ENCODE measurements at places on chromosomes 11 and 22.
A peak's percentile ranks its signal among the peaks of the same experiment; 100 is the strongest.

- no peak for DNase-seq
These were observed 558.1 kb downstream of the INSC start for GRCh38 chr11:15672825-15673224.

GRCh38 chr22:46834021-46834737 is 71.7 kb downstream of the TBC1D22A start:
- DNase-seq: no peak

GRCh38 chr11:9003573-9004182 is at the start of gene NRIP3:
Gene NRIP3 (minus strand): TSS chr11:9004001. CDS start chr11:9003935, 66 bp downstream.
- DNase-seq: peak; percentile 63

DNA sequence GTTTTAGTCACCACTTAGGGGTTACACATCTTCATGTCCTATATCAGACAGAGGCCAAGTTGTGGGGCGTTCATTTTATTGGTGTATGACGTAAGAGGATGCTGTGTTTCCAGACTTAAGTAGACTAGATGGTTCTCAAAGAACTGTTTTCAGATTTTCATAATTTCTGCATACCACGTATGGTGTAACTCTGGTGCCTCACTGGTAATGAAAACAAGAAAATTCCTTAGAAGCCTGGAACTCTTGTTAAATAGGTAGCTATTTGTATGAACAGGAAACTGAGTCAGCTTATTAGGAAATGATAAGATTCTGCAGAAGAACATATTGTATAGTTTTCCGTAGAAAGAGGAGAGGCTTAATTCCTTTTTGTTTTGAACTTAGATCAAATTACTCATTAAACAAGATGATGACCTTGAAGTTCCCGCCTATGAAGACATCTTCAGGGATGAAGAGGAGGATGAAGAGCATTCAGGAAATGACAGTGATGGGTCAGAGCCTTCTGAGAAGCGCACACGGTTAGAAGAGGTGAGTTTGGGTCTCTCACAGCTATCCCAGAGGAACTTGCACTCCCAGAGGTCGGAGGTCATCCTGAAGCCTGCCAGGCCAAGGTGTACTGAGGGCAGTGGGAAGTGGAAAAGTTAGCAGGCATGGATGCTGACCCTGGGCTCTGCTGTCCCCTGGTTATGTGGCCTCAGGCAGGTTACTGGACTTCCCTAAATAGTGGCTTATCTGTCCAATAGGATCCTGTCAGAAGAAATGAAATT is 3.9 kb downstream of the CDC45 start:
- no peak for DNase-seq

DNA sequence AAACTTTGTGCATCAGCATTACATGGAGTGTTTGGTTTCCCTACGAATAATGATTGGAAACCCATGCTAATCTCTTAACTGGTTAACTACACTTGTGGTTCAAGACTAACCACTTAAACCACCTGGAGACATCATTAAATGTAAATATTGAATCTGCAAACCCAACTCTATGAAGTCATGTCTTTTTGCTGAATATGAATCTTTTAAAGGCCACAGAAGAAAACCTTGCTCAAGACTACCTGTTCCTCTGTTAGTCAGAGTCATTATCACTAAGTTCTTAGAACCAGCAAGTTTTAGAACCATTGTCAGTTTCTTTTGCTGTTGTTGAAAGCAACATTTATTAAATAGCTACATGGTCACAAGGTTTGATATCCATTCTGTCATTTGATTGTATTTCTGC is 70.7 kb downstream of the SIK2 start:
- DNase-seq: no peak

DNA sequence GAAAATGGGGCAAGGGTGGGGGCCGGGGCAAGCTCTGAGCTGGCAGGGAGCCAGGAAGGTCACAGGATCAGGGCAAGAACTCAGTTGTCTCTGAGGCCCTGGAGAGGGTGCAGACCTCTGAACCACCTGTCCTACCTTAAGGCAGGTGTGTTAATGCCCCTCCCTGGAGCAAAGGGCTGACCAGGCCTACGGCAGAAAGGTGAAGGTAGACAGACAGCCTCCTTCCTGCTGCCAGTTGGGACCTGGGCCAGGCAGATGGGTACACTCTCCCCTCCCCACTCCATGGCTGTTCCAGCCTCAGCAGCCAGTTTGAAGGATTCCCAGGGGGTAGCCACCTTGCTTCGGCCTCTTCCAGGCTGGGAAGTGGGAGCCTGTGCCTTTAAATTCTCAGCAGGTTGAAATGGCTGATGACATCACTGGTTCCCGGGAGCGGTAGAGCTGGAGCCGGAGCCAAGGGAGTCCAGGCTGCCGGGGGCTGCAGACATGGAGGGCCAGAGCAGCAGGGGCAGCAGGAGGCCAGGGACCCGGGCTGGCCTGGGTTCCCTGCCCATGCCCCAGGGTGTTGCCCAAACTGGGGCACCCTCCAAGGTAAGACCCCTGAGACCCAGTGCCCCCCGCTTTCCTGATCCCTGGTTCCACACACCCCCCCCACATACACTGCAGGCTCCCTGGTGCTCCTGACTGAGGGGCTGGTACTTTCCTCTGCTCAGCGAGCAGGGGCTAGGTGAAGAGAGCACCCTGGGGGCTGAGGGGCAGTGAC is at the start of gene INPP5J:
Gene INPP5J, plus strand, starts transcription at position 435 of the 760 bp plus-strand sequence. Its CDS starts 49 bp downstream, at position 484.
- DNase-seq: peak; percentile 41

- DNase-seq: no peak
These were observed 73.4 kb upstream of the TEAD1 start for GRCh38 chr11:12600829-12601228.

DNA sequence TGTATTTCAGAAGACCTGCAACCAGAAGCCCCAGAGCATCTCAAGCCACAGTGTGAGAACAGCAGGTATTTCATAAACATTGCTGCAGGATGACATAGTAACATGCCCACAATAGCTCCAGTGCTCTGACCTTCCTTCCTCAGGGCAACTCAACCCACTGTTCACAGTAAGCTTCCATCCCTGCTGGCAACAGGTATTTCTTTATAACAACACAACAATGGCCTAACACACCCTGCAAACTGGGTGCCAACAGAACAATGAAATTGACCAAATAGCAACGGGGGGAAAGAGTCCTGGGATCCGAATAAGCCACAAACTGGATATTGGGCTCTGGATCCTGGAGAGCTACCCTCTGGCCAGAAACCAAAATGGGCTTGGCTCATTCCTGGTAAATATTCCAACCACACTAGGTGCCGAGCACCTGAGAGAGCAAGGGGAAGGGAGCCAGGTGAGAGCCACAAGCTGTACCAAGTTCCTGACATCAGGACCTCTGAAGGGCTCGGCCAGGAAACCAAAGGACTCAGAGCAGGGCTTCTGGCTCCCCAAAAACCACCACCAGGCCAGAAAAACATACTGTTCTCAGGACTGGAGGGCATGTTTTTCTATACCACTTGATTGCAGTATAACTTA is 99.5 kb downstream of the MICAL3 start:
- DNase-seq: no peak
